ENCODE measurements at places on chromosomes 1 and 21.

DNA sequence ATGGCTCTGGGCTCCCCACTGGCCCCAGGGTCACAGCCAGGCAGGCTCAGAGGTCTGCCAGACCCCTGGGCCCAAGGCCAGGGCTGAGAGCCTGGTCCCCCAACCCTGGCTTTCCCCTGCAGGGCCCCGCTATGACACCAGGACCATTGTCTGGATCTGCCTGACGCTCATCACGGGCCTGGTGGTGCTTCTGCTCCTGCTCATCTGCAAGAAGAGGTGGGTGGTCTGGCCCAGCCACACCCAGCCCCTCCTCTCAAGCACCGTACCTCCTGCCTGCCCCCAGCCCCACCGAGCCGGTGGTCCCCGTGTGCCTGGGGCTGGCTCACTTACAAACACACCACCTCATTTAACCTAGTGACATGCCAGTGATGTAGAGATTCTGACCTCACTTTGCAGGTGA is 31.8 kb downstream of the EPHA8 start:
- DNase-seq = no peak

DNA sequence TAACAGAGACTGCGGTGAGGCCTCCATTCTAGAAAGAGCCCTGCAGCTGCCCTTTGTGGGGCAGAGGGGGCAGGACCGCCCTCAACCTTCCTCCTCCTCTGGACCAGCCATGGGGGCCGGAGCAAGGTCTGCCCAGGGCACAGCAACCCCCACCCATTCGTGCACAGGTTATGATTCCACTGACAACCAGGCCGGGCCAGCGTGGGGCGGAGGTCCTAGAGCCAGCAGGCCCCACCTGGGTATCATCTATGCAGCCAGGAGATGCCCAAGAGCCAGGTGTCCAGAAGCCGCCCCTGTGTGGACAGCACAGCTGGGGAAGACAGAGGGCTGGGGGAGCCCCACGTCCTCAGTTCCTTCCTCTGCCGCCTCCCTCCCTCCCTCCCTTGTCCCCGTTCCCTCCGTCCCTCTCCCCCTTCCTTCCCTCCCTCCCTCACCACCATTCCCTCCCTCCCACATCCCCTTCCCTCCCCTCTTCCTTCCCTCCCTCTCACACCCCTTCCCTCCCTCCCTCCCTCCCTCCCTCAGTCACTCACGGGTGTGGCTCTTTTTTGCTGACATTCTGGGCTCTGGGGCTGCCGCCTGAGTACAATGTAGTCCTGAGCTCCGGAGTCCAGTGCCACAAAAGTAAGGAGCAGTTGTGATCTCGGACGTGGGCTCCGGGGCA is 12.3 kb downstream of the RNF223 start:
- DNase-seq = no peak

GRCh38 chr1:57632401-57632800 is 208.5 kb upstream of the DAB1 start:
- peak; percentile 9 for DNase-seq

- DNase-seq = no peak
Measured at GRCh38 chr1:26289158-26290059, 9.5 kb downstream of the SH3BGRL3 start.

DNA sequence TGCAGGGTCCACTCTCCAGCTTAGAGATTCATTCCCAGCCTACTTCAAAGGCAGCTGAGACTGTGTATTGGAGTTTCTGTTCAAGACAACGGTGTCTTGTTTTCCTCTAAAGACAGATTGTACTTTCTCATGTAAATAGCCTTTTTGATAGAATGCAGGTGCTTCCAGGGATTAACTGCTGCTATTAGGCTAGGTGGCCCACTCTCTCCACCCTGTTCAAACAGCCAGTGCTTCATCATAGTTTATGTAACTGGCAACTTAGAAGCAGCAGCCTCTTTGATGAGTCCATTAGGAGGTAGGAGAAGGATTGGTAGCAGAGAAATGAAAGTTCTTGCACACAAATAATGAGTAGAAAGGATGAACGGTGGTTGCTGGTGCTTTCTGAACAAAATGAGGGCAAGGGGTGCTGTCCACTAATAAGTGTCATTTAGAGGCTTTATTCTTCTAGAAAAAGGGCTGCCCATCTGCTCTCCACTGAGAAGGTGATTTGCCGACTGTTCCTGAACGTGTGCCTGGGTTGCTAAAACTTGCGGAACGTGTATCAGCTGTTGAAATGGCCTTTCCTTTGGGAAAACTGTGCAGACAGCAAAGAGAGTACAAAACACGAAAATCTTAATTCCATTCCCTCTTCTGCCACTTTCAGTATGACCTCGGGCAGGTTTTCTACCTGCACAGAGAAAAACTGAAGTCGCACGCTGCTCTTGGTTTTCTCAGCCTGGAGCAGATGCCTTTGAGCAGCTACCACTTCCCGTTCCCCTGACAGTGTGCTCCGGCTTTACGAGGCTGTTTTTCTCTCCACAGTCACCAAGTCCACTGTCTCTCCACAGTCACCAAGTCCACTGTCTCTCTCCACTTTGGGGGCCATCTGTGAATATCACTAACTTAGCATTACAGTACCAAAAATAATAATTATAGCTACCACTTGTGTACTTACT is 228.9 kb downstream of the KIF26B start:
- DNase-seq = no peak

GRCh38 chr1:117112047-117112717 is 9.4 kb downstream of the TRIM45 start:
- no peak for DNase-seq

DNA sequence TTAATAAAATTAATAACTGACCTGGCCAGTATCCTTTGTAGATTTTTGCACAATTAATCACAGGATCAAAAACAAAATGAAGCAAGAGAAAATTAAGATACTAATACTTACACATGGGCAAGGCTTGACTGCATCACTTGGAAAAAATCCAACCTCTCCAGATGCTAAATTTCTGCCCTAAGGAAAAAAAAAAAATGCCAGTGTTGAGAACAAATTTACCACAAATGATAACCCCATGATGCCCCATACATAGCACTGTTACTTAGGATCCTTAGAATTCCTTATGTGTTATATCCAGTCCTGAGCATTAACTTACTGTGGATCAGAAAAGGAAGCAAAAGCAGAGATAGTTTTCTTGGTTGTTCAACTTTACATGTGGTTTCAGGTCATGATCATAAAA is 347.5 kb downstream of the VAV3 start:
- no peak for DNase-seq

DNA sequence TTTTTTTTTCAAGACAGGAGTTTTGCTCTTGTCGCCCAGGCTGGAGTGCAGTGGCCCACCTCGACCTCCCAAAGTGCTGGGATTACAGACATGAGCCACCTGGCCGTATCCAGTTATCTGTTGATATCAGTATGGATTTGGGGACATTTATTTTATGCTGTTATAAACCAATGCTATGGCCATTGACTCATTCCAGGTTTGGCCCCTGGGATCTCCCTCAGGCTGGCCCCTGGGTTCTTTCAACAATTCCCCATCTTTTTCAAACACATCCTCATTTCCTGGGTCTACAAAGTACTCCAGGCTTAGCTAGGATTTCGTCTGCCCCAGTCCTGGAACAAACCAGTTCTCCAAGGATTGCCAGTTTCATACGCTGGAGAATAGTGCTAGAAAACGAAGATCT is 44.1 kb downstream of the WDR4 start:
- DNase-seq = no peak
